Osteoblast (primary cell): ENCODE measurements at places on chromosomes 11 and 22. TPM values are rescaled to one million over a fixed set of nuclear protein-coding genes. Genes with fewer than 3 reads are reported as not detected.

- DNase-seq: no peak
These were observed 2.2 kb downstream of the MRPL23 start for GRCh38 chr11:1949302-1949701.

DNA sequence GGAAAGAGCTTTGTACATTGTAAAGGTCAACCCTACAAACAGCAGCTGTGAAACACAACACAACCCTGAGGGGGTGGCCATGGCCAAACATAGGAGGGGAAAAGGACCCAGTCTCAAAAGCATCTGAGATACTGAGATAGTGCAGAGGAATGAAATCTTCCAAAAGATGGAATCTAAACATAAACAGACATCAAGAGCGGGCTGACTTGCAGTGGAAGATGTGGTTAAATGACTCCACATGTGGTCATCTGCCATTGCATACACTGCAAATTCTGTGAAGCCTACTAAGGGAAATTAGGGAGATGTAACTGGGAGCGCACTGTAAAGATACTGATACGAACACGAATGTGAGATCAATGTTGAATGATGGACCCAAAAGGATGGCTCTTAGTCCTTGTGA lies 22.0 kb downstream of the BDNF start:
- DNase-seq: no peak

DNA sequence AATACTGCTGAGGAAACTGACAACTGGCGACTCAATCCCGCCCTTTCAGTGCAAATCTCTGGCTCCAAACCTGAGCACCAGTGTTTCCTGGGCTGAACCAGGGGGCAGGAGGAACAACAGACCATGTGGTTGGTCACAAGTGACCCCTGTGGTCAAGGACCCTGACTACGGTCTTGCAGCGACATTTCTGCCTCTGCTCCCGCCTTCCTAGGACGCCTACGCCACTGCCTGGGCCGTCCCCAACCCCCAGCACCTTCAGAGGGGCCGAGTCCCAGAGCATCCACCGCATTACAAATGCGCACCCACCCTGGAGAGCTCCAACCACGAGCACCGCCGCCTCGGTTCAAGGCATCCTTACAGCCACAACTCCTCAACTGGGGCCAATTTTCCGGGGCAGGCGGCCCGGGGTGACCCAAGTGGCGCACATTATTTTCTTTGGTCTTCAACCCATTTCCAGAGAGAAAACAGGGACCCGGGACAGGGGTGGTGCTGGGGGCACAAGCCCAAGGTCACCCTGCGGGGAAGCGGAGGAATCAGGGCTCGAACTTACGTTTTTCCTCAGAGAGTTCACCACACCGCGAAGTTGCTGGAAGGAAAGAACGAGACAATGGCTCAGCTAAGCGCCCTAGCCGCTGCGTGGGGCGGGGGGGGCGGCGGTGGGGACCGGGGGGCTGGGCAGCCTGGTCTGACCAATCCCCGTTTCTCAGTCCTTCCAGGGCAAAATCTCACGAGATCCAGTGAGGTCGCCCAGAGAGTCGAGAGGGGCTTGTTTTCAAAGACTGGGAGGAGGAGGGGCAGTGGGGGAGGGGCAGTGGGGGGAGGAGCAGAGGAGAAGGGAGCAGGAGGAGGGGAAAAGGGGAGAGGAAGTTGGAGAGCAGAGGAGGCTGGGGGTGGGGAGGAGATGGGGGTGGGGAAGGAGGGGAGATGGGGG lies 1.8 kb downstream of the PRAME start:
- peak; percentile 61 for DNase-seq

The GUCY1A2 gene
- under 0.01 and 0.29 TPM in 2 replicates for total RNA-seq

DNA sequence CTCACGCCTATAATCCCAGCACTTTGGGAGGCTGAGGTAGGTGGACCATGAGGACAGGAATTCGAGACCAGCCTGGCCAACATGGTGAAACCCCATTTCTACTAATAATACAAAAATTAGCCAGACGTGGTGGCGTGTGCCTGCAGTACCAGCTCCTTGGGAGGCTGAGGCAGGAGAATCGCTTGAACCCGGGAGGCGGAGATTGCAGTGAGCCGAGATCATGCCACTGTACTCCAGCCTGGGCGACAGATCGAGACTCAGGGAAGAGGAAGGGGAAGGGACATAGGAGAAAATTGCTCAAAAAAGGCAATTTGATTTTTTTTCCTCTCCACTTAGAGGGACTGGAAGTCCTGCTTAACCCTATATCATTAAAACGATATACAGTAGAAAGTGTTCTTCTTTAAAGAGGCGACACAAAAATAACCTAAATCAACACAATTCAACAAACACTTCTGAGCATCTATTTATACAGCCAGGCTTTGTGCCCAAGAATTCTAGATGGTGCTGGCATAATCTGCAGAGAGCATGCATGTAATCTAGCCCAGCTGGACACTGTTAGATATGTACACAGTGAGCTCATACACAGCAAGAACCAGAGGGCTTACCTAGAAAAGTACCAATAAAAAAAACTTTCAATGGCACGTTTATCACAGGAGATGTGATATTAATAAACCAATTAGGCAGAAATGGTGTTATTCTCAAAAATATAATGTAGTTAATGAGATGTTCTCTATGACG lies 20.9 kb upstream of the DENND5A start:
- no peak for DNase-seq
